Omental fat pad (tissue), 4 donors: ENCODE measurements at places on chromosomes 1 and 21.

- DNase-seq = no peak
Observed at GRCh38 chr21:16241016-16241415, 511.2 kb downstream of the USP25 start.

GRCh38 chr1:183993132-183993531, 44.4 kb downstream of the COLGALT2 start:
- no peak for DNase-seq

- no peak for DNase-seq
Observed at GRCh38 chr1:61357539-61357938, 275.2 kb downstream of the NFIA start.

GRCh38 chr1:229153955-229154548, 116.9 kb upstream of the RAB4A start:
- no peak for DNase-seq

DNA sequence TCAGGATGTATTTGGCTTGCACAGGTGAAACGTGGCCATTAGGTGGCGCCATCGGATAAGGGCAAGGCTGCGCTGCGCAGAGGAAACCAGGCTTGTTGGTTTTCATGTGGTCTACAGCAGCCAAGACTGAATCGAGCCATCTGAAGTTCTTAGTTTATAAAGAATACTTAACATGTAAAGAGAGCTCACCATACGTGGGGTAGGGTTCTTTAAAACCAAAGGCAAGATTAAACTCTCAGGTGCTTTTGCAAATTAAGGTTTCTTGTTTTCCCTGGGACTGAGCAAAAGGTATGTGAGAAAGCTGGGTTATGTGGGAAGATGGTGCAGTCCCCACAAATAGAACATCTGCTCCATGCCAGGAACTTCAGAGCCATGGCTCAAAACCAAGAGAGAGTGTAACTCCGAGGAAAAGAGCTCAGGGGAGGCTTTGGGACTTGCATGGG, 9.3 kb downstream of the MASP2 start:
- peak; percentile 94 for DNase-seq
